Anterior cingulate cortex (tissue), 58 donors: ENCODE measurements at places on chromosomes 3 and 15.

- no peak for DNase-seq
Observed at GRCh38 chr15:92418864-92419263, 25.2 kb downstream of the ST8SIA2 start.

DNA sequence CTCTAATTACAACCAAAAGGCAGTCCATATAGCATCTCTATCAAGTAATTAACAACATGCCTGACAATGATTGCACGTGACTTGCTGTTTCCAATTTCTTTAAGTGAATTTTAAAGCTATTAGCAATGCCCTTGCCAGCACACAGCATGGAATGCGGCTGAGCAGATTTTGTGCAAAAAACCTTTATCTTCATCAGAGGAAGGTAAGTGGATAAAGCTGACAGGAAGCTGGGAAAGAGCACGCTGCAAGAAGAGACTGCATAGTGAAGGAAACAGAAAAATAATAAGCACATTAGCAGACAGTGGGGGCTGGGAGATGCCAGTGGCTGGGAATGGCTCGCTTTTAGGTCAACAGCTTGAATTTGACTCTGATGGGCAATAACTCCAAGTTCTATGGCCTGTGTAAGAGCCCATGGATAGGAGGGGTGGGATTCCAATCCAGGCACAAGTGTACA lies 138.8 kb downstream of the PDZRN3 start:
- DNase-seq, result no peak

DNA sequence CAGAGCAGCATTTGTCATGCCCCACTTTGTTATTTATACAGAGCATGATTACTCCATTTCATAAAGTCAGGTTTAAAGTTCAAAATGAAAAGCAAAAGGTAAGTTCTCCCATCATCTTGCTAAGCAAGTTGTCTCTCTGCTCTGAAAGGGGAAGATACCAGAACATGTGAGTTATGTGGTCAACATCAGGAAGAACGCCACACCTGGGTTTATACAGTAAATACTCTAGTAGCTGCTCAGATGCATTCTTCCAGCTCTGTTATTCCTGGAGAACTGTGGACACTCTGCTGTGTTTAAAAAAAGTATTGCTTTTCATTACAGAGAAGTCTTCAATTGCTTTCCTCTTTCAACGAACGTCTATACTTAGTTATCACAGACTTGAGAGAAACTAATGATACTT lies 145.7 kb downstream of the PLCL2 start:
- DNase-seq, result no peak

DNA sequence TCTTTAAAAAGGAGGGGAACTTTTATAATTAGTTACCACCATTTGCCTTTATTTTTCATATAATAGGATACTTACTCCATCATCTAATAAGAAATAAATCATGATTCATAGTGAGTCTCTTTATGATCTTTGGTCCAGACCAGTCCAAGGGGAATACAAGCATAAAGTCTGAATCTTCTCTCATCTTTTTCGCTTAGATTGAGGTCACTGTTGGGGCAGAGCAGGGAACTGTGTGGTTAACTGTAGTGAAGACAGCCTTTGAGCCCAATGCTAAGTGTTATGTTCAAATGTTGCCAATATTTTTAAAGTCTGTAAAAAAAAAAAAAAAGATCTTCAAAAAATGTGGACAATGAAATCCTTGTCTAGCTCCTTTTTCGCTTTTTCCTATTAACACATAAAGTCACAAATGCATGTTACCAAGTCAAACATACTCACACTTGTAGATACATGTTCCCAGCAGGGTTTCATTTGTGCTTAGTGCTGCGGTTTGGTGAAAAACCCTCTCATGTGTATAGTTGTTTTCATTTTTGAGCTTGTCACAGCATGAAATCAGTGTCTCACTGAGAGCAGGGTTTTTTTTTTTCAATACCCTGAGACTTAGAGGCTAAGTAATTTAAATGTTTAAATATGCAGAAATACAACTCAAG lies 72.1 kb downstream of the EPHA3 start:
- no peak for DNase-seq

GRCh38 chr3:106691476-106691875 lies 685.8 kb upstream of the CCDC54 start:
- DNase-seq, result no peak

GRCh38 chr3:101384426-101384825 lies 64.1 kb upstream of the IMPG2 start:
- DNase-seq, result no peak

GRCh38 chr3:120350401-120350941 lies 1.3 kb upstream of the LRRC58 start:
- no peak for DNase-seq

GRCh38 chr15:66934868-66935520 lies 130.4 kb upstream of the SMAD3 start:
- no peak for DNase-seq

DNA sequence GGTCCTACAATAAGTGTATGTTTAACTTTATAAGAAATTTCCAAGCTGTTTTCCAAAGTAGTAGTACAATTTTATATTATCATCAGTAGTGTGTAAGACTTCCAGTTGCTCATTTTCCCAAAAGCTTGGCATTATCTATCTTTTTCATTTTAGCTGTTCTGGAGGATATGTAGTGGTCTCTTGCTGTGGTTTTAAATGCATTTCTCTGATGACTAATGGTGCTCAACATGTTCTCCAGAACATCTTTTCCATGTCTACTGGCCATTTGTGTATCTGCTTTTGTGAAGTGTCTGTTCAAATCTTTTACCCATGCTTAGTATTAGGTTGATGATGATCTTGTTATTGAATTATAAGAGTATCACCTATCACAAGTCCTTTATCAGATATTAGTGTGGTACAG lies 13.3 kb downstream of the BCL2A1 start:
- no peak for DNase-seq

- no peak for DNase-seq
Observed at GRCh38 chr3:188649521-188649920, 495.6 kb downstream of the LPP start.

- peak; percentile 31 for DNase-seq
Observed at GRCh38 chr15:90598031-90598577, 68.4 kb downstream of the CRTC3 start.

- no peak for DNase-seq
Observed at GRCh38 chr3:184491867-184492615, 69.5 kb upstream of the EPHB3 start.

- no peak for DNase-seq
Observed at GRCh38 chr3:31959251-31959650, 21.8 kb downstream of the OSBPL10 start.

DNA sequence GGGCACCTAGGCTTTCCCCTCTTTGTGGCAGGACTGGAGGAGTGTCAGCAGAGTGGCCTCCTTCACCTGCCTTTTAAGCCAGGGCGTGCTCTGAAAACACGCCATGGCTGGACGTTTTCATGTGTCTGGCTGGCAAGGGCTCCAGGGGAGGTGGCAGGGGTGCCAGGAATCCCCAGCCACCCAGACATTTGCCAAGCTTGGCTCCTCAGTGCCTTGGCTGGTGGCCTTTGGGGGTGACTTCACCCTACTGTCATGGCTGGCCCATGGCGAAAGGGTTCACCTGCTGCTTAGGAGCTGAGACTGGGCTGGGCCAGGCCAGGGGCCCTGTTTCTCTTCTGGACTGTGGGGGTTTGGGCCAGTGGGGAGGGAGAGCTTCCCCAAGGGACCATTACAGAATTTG lies 17.6 kb downstream of the KLF13 start:
- DNase-seq, result no peak

DNA sequence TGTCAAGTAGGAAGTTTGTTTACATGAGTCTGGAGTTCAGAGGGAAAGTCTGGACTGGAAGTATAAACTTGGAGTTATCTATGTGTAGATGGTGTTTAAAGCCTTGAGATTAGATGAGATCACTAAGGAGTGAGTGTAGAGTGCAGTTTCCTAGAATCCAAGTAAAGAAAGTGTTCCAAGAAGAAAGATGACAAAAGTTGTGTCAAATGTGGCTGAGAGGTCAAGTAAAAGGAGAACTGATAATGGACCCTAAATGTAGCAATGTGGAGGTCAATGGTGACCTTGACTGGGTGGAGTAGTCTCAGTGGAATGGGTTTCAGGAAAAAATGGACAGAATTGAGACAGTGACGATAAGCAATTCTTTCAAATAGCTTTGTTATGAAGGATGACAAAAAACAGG lies 39.9 kb upstream of the ULK4 start:
- DNase-seq, result no peak

- DNase-seq, result no peak
Observed at GRCh38 chr15:62165104-62165792, at the start of gene C2CD4B. Gene C2CD4B (minus strand): TSS chr15:62165285. CDS start chr15:62164984, 301 bp downstream.

DNA sequence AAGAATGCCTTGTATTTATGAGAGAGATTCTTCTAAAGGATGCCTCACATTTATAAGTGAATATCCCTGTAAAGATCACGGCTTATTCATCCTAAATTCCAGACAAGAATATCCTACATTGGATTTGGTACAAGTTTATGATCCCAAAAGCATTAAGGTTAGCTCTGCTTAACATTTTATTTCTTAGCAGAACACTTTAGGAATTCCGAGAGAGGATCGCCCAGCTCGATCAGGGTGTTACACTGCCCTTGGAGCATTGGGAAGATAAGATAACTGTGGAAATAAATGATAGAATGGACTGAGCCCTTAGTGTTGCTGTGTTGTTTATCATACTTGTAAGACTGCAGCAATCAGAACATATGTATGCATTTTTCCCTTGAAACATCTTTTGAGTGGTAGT lies 223.0 kb upstream of the CDIN1 start:
- no peak for DNase-seq

GRCh38 chr3:45026957-45027356 lies 854 bp downstream of the CLEC3B start:
- no peak for DNase-seq

DNA sequence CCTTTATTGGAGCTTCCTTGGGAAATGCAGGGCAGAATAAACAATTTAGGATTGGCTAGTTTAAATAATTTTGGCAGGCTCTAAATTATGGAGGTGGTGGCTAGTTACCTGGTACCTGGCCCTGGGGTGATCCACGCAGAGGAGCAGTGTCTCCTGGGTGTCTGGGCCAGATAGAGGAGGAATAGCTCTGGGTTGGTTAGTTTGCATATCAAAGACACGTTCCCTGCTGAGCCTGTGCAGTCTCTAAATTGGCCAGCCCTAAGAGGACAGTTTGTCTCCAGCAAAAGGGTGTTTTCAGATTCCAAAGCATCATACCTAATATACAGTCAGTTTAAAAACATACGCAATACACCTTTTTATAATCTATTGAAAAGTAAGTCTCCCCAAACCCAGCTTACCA lies 333.3 kb upstream of the TPM1 start:
- DNase-seq, result no peak

DNA sequence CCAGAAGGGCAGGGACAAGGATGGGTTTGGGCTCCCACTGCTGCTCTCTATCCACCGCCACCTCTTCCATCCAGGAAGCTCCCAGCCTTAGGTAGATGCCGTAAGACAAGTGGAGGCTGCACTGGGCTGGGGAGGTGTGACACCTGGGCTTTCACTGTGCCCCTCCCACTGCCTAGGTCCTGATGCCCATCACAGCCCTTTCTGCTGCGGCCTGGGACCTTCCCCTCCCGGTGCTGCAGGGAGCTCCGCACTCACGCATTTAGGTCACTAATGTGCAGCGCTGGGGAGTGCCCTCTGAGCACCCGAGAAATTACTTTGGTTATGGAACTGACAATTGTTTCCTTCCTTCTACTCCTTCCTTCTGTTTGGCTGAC lies 850 bp downstream of the LTF start:
- DNase-seq, result no peak

DNA sequence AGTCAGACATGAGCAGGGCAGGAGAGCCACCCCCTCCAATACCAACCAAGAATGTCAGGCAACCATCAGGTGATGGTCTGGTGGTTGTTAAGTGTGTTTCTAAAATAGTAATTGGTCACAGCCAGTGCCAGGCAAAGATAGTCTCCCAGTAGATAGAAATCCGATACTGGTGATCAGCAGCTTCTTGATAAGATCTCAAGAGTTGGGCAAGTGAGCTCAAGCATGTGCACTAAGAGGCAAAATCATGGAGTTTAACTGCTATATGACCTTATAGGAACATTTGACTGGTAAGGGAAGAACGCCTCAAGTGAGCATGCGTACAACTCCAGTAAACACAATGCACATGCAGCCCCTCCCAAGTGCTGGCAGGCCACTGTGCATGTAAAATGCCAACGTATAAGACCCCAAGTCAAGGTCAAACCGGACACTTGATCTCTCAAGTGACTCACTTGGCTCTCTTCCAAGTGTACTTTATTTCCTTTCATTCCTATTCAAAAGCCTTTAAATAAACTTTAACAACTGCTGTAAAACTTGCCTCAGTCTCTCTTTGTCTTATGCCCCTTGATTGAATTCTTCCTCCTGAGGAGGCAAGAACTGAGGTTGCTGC lies 36.0 kb upstream of the CBLB start:
- DNase-seq, result no peak

GRCh38 chr3:29429055-29429679 lies 148.3 kb downstream of the RBMS3 start:
- DNase-seq, result no peak

DNA sequence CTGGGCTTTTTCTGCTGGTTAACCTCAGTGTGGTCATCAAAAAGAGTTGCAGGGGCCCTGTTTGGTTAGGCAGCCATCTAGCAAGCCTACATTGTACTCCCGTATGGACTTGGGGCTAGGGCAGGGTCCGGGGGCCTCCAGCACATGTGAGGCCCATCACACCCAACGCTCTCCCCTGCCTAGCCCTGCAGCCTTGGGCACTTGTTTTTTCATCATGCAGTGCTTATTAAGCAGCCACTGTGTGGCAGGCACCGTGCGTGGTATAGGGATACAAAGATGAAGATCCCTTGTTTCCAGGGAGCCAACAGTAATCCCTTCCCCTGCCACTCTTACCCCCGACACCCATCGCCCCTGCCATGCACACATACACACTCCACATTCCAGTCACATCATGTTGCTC lies 14.2 kb downstream of the MRAS start:
- DNase-seq, result no peak

DNA sequence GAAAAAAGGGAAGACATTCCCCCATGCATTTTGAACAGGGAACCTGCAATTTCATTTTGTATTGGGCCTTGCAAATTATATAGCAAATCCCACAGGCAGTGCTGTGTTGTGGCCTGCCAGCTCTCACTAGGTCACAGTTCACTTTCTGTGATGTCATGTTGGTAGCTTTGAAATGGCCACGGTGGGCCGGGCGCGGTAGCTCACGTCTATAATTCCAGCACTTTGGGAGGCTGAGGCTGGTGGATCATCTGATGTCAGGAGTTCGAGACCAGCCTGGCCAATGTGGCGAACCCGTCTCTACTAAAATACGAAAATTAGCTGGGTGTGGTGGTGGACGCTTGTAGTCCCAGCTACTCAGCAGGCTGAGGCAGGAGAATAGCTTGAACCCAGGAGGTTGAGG lies 27.0 kb upstream of the C15orf39 start:
- DNase-seq, result no peak
